Right lung (tissue), 10 donors: ENCODE measurements at places on chromosomes 13 and 19. TPM values are rescaled to one million over a fixed set of nuclear protein-coding genes. Genes with fewer than 3 reads are reported as not detected.

HIF3A gene
- polyA plus RNA-seq: 112 TPM

IRGC gene
- polyA plus RNA-seq: not detected

WDR87 gene
- polyA plus RNA-seq: 0.01 TPM

LILRA5 gene
- polyA plus RNA-seq: 0.28 TPM

ASF1B gene
- polyA plus RNA-seq: 18.4 TPM

MAST1 gene
- polyA plus RNA-seq: 1.8 TPM

- DNase-seq: no peak
Observed at GRCh38 chr13:97621631-97622030, 187.7 kb downstream of the RAP2A start.

GRCh38 chr13:104389691-104390090 is 1323.5 kb upstream of the SLC10A2 start:
- no peak for DNase-seq

DNA sequence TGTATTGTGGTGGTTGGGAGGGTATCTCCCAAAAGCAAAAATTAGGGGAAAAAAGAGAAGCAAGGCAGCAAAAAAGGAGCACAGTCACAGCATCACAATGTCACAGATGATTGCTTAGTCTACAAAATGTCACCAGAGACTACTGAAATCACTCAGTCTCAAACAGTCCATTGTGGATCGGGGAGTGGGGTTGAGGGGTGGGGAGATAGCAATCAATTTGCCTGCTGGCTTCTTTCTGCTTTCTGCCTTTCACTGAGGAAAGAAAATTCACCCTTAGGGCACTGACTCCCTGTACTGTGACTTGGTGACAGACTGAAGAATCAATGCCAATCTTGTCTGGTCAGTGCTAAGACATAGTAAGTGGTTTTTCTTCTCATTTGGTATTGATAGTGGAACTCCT is 2127.1 kb upstream of the PCDH20 start:
- DNase-seq: no peak

DNA sequence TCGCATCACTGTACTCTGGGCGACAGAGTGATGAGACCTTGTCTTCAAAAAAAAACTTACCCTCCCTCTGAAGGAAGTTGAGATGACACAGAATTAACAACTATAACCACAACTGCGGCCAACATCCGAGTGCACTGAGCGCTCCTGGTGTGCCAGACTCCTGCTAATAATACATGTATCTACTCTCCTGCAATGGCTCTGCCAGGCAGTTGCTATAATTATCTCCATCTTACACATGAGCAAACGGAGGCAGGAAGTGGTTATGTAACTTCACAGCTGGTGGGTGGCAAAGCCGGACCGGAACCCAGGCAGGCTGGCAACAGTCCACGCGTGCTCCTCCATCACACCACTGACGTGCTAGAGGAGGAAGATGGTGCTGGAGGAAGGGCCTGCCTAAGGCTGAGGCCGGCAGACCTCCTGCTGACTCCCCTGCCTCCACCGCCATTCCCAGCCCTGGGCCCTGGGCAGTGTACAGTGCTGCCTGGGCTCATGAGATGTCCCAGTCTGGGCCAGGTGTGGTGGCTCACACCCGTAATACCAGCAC is 12.6 kb downstream of the XRCC1 start:
- no peak for DNase-seq

DNA sequence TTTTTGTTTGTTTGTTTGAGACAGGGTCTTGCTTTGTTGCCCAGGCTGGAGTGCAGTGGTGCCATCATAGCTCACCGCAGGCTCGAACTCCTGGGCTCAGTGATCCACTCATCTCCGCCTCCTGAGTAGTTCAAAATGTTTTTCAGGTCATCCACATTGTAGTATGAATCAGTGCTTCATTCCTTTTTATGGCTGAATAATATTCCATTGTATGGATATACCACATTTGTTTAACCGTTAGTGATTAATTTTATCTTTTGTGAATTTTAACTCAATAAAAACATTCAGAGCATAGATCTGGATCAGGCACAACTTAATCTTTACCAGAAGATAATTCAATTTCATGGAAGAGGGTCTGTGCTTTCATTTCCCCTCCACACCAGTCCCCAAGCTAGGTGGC is 47.7 kb downstream of the VAV1 start:
- DNase-seq: no peak

- DNase-seq: no peak
Observed at GRCh38 chr13:87810920-87811344, 139.8 kb downstream of the SLITRK5 start.

GRCh38 chr13:76397413-76397812 is 488.8 kb downstream of the KCTD12 start:
- no peak for DNase-seq

DNA sequence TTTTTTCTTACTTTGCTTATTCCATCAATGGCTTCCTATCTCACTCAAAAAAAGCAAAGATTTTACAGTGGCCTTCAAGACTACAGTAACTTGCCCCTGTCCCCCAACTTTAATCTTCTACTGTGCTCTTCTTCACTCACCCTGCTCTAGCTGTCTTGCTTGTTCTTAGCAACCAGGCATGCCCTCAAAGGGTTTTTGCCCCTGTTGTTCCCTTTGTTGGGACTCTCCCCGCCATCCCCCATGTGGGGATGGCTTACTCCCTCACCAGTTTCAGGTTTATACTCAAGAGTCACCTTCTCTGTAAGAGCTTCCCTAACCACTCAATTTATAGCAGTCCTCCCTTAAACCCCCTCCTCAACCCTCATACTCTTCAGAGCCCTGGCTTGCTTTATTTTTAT is 5.4 kb downstream of the MTMR6 start:
- no peak for DNase-seq
